Forelimb muscle (tissue), 1 donor: ENCODE measurements at places on chromosomes 2 and 18.

DNA sequence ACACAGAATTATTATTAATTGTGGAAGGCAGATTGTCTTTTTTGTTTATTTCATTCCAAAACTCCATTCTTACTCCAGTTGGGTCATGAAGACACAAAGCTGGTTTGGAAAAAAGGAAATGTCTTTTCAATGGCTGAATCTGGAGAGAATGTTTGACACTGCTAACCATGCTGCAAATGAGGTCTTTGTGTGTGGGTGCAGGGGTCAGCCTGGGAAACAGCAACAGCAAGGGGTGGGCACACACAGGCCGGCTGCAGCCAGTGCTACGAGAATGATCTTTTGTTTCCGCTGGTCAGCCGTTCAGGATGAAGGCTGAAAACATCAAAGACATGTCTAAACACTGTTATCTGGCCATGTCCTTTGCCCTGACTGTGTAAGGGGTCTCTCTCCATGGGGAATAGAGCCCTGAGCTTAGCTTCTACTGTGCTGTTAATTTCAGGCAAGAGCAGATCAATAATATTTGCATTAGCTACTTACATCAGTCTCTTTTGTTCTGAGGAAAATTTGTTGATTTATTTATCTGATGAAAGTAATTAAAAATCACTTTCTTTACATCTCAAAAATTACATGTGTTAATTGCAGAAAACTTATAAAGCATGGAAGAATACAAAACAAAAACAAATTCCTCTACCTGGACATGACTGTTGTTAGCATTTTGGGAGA is 33.3 kb upstream of the E2F6 start:
- no peak for DNase-seq

DNA sequence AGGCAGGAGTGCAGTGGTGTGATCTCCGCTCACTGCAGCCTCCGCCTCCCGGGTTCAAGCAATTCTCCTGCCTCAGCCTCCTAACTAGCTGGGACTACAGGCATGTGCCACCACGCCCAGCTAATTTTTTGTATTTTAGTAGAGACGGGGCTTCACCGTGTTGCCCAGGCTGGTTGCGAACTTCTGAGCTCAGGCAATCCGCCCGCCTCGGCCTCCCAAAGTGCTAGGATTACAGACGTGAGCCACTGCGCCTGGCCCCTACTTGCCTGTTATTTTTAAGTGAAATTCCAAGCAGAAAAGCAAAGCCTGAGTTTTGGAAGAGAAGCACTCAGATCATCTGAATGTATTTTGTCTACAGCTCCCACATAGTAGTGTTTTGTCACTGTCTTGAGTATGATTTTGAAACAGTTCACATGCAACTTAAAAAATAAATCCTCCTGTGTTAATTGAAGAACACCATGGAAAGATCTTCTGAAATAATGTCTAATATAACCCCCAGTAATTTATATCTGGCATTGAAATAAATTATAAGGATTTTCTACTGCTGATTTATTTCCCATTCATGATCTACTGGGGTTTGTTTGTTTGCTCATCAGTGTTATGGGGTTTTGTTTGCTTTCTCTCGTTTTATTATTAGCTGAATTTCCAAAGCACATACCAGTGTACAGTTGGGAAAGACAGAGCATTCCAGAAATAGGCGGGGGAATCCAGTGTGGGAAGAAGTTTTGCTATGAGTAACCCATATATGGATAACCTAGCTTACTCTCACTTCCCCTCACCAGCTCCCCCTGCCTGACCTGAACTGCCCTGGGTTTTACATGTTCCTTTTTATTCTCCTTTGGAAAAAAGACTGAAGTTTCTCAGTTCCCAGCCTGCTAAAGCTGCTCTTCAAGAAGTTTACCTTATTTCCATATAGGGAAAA is 80.1 kb upstream of the MAP3K20 start:
- DNase-seq: peak; percentile 44

DNA sequence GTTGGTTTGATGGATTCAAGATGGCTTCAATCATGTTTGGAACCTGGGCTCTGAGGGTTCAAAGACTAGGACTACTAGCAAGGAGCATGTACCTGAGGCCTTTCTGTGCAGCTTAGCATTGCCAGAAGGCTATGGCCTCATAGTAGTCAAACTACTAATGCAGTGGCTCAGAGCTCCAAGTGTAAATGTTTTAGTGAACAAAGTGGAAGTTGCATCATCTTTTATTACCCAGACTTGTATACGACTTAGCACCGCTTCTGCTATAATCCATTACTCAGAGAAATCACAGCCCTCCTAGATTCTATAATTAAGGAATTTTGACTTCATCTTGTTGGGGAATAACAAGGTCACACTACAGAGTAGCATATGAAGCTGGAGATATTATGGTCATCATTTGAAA is 210.5 kb downstream of the ERBB4 start:
- DNase-seq: no peak

DNA sequence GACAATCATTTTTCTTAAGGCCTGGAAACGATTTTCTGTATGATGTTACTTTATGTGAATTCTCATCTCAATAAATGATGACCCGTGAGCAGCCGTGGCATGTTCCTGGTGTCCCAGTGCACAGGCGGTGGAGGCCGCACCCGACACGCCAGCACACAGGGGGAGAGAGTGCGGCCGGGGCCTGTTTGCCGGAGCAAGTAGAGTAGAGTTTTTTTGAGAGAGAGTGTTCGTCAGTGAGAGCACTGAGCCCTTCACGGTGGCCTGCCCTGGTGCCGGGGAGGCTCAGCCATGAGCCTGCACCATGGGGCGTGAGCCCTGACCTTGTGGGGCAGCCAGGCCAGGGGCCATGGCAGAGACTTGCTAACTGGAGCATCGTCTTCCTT is 202.4 kb upstream of the RAB12 start:
- DNase-seq: no peak
